ENCODE measurements at places on chromosomes 12 and 14.

DNA sequence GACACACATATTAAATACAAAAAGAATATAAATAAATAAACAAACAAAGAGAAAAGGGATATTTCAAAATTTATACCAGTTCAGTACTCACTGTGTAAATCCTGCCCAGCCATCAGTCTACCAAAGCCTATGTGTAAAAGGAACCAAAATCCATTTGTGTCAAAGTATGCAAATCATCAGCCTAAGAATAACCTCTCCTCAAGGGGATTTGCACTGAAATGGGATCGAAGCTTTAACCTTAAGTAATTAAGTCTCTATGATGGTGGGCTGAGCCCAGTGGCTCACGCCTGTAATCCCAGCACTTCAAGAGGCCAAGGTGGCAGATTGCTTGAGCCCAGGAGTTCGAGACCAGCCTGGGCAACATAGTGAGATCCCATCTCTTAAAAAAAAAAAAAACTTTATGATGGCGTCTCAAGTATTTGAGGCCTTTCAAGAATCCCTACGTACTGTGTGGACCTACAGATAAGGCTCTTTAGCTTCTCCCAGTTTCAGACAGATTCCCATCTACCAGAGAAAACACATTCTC lies 57.8 kb upstream of the METAP2 start:
- DNase-seq: no peak

GRCh38 chr14:97107080-97107479 lies 309.9 kb downstream of the VRK1 start:
- no peak for DNase-seq

GRCh38 chr12:41074473-41074769 lies 113.7 kb upstream of the PDZRN4 start:
- DNase-seq: no peak

DNA sequence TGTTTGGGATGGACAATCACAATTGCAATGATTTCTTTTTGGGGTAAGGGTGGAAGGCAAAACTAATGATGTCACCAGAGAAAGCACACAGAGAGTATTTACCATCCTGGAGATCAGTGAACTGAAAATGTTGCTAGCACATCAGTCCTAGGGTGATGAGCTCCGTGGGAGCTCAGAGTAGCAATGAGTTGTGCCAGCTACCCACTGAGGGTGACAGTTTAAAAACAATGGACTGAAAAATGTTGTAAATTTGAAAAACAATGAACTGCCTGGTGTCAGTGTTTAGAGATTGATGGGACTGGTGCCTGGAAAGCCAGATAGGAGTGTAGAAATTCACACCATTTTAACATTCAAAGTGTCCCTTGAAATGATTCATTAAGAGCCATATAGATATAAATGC lies 198.5 kb downstream of the ATP23 start:
- DNase-seq: no peak

GRCh38 chr12:28489246-28489645 lies 299.0 kb downstream of the CCDC91 start:
- no peak for DNase-seq

- peak; percentile 42 for DNase-seq
Measured at GRCh38 chr12:98653866-98654493, 8.9 kb downstream of the APAF1 start.

DNA sequence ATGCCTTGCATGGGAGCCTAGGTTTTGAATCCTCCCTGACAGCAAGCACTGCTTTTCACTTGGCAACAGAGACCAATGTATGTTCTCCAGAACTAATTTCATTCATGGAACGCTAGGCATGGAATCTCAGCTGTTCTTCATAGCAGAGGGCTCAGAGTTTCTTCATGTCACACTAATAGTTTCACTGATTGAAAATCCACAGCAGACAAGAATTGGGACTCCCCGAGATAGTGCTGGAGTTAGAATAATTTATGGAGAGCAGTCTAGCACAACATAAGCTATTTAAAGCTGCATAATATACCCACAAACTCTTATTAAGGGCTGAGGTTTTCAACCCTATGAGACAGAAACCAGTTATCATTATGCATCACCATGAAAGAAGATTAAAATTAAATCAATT lies 342.5 kb downstream of the TMEM132D start:
- no peak for DNase-seq

DNA sequence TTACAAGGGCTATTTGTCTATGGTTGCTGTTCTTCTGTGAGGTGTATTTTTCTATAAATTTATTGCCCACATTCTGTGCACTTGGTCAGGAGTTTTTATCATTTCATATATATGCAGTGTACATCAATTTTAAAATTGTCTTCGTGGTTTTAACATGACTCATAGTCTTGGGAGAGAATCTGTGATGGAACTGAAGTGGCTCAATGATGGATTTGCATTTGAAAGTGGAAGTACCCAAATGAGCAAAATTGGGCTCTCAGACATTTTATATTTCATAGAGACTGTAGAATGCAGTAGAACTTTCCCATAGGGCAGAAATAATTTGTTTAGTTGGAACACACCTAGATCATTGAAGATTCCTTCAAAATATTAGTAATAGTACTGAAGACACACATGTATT lies 1.9 kb upstream of the SCFD1 start:
- peak; percentile 42 for DNase-seq

- DNase-seq: no peak
Measured at GRCh38 chr12:49501895-49502294, 36.9 kb upstream of the KCNH3 start.

GRCh38 chr12:34346372-34347034 lies 324.2 kb downstream of the ALG10 start:
- no peak for DNase-seq

DNA sequence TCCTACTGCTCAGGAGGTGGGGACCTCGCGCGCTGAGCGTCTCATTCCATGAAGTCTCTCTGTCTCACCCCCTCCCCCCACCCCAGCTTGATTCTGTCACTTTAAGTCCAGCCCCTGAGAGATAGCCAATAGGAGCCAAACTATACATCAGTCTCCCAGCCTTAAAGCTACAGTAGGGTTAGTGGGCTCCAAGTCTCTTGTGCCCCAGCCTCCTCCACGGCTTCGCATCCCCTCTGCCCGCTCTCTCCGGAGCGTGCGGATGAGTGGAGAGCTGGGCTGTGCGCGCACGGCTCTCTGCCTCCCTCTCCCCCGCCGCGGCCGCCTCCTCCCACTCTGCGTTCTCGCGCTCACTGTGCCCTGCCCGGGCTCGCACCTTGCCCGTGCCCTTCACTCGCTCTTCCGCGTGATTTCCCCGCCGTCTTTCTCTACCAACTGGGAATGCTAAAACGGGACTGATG lies at the start of gene ESRRB:
TSS of gene ESRRB (plus strand) at position 191 of the 458 bp plus-strand sequence. CDS start at position 456, 265 bp downstream.
- DNase-seq: no peak

DNA sequence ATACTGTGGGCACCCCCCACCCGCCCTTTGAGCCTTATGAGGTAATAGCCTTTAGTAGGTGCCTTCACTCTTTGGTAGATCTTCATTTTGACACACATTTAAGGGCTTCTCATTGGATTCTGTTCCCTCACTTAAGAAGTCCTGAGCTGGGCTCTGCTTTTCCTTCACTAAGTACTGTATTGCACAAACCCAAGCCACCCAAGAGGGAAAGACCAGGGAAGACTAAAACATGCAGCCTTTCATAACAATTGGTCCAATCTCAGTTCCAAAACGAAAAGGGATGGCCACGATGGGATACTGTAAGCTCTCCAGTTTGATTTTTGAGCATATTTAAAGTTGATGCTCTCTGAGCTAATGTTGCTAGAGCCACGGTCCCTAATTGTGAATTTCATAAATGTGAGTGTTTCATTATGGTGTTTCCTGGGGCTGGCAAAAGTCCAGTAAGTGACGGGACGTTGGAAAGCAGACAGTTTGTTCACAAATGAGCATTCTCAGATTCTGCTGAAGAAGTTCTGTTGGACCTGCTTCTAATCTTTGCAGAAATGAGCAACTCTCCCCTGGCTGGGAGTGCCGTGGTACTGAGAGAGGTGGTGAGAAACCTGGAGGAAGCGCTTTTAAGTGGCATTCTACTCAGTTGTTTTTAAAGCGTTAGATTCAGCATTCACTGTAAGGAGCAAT lies 9.4 kb downstream of the SSPN start:
- no peak for DNase-seq

- DNase-seq: no peak
Measured at GRCh38 chr12:26295001-26295400, 99.6 kb downstream of the SSPN start.

DNA sequence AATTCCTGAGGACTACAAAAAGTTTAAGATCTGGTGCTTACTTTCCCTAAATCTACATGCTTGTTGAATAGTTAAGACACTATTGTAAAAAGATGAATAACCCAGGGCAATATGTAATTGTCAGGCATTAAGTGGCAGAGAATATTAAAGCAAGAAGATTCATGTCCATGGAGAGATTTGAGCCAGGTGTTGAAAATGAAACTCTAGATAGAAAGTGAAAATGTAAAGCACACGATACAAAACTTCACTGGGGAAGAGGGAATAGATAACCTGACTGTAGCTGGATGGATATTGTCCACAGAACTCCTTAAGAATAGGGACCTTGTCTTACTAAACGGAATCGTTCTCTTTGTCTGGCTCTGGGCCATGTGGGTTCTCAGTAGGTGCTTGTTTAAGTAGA lies 5.0 kb downstream of the CAND1 start:
- DNase-seq: peak; percentile 29

DNA sequence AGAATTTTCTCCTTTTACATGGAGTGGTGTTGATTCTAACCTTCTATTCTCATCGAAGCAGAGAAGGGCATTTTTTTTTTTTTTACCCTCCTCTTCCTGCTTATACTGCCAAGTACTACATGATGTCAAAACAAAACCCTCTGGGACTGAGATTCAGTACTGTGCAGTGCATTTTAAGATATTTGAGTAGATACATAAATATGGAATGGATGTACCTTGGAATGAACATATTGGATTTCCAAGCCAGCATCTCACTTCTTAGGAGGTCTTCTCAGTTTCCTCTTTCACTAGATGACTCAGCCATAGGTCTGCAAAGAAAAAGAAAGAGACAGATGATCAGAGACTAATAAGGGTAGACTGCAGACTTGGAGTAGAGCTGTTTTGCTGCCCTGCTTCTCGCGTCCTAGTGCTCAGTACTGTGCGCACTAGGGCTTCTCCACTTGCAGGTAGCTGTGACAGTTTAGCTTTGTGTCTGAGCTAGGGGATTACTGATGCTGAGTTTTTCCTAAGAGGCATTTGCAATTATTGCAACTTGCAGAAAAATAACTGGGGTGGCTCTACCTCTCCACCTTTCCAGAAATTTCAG lies 20.4 kb downstream of the TPH2 start:
- no peak for DNase-seq

DNA sequence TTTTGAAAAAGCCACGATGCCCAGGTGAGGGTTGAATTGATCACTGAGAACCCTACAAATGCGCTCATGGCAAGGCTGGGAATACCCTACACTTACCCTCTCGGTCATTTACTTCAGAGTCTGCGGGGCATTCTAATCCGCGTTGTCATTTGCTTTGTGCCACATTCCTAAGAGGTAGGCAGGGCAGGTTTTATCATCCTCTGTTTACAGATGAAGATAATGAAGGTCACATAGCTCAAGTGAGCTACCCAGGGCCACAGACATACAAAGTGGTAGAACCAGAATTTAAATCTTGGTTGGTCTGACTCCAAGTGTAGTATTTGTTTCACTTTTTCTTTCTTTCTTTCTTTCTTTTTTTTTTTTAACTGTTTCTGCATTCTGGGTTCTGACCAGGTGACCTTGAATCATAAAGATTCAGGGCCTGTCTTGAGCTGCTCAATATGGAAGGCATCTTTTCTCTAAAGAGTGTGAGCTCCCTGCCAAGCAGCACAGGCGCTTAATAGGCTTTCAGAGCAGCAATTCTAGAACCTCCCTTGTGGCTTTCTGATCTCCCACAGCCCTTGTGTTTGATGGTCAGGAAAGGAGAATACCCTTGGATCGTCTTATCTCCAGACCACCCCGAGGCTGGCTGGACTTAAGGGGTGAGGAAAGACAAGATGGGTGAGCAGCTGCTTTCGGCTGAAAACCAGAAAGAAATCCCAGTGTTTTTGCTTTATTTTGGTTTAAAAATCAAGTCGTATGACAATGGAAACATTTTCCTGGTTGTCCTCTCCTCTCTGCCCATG lies 662 bp upstream of the BATF start:
- DNase-seq: no peak

GRCh38 chr12:124548854-124549378 lies 18.5 kb downstream of the NCOR2 start:
- DNase-seq: no peak

GRCh38 chr12:76519538-76519937 lies 40.0 kb downstream of the OSBPL8 start:
- peak; percentile 14 for DNase-seq

DNA sequence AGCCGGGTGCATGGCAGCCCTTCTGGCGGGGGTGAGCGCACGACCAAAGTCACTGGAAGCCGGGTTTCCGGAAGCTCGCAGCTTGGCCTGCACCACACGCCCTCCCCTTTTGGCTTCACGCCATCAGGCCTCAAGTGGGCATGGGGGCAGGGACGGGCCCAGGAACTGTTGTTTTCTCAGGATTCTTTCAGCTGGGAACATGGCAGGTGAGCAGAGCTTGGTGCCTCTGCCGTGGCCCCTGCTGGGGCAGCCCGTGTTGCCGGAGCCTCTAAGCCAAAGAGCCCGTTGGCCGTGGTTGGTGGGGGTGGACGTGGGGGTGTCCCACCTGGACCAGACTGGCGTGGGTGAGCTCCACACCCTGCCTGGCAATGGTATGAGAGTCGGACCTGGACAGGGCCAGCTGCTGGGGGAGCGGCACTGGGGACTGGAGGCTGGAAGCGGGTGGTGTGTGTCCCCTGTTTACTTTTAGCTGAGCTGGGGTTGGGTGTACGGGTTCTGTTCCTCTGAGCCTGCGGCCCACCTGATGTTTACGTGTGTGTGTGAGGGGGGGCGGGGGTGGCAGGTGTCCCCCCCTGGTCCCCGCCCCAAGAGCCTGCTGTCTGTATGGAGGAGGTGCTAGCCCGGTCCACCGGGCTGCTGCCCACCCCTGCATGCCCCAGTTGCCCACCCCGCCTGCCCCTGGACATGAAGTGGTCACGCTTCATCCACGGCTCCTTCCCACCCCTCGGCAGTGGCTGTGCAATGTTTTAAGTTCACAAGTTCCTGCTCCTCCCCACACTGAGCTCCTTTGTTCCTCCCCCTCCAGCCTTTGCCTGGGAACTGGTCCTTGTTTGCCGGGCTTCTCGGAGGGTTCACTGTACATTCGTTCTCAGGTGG lies 28.7 kb upstream of the PLD4 start:
- no peak for DNase-seq

GRCh38 chr14:36313898-36314297 lies 6.5 kb downstream of the MBIP start:
- DNase-seq: no peak

- no peak for DNase-seq
Measured at GRCh38 chr12:123942911-123943648, 29.6 kb downstream of the CCDC92 start.

- peak; percentile 26 for DNase-seq
Measured at GRCh38 chr12:90945070-90945649, 9.8 kb downstream of the CCER1 start.

GRCh38 chr14:50263321-50263720 lies 31.9 kb upstream of the SOS2 start:
- no peak for DNase-seq
